Skin of body (tissue), 3 donors: ENCODE measurements at places on chromosomes 16 and 17.
A peak's percentile ranks its signal among the peaks of the same experiment; 100 is the strongest.

- no peak for DNase-seq
Observed at GRCh38 chr16:80166082-80166481, 374.7 kb upstream of the DYNLRB2 start.

DNA sequence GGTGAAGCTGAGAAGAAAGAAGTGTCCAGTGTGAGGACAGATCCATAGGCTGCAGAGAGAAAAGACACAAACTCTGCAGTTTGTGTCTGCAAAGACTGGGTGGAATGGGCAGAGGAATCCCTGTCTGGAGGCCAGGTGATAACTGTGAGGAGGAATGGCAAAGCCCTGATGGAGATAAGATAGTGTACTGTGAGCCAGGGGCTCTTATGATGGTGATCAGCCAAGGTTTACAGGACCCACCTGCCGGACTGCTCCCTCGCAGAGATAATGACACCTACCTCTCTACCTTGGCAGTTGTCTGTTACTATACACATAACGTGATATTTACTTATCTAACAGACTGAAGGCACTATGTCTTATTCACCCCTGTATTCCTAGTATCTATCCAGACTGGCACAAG lies 92.6 kb upstream of the ASIC2 start:
- no peak for DNase-seq

- no peak for DNase-seq
Observed at GRCh38 chr16:6059671-6060070, 962.1 kb upstream of the EEF2KMT start.

DNA sequence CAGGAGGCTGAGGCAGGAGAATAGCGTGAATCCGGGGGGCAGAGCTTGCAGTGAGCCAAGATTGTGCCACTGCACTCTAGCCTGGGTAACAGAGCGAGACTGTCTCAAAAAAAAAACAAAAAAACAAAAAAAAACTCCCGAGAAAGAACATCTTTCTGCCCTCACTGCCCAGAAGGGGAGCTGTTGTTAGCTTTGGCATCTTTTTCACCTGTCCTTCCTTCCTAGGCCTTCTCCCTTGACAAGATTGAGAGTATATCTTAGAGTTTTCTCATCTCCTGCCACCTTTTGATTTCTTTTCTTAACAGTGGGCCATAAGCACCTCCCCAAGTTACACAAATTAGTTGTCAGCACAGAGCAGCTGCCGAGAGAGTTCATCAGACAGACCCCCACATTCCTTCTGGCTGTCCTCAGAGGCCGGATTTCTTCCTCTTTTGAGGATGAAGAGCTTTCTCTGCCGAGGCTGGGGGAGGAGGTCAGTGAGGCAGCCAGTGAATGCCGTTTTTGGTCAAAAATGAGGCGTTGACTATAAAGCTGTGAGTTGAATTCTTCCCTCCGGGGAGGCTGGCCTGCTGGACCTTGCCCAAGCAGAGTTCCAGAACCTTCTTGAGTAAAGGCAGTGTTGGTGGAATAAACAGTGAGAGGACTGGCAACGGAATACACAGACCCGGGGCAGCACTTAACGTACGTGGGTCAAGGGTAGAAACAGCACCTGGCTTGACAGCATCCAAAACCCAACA lies 127.0 kb downstream of the ABCC6 start:
- no peak for DNase-seq

DNA sequence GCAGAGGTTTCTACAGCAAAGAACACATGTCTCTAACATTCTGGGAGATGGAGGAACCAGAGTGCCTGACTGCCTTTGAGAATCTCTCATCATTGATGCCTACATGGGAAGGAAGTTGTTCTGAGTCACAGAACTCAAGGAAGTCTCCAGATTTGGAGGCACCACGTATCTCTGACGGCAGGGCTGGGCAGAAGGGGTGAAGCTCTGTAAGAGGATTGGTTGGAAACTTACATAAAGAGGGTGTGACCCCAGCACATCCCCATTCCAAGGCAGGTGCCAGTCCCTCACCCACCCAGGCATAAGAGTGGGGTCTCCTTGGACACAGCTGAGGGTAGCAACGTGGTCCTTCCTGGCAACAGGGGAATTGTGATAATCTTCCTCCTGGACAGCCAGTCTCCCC lies 17.4 kb downstream of the TNFRSF13B start:
- no peak for DNase-seq

GRCh38 chr17:38868817-38869525 lies 887 bp upstream of the LASP1 start:
- DNase-seq = peak; percentile 87

DNA sequence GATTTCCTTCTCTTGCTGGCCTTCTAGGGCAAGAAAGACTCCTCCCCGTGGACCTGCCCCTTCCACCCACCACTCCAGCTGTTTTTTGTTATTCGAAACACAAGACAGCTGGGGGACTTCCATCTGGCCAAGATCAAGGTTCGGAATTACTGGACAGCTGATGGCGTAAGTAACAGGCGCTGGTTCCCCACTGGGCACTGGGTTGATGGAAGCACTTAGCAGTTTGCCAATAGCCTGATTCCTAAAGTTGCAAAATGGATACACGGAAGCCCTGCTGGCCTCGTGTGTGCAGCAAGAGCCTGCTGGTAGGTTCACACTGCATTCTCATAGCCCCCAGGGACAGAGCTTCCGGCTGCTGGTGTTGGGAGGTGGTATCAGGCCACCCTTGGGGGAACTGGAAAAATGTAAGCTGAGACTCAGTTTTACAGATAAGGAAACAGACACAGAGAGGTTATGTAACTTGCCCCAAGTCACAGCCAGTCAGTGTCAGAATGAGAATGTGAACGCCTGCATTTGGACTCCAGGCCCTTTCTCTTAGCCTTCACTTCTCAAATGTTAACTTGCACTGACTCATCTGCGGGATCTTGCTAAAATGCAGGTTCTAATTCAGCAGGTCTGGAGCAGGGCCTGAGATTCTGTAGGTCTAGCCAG lies 171.7 kb downstream of the KATNIP start:
- peak; percentile 36 for DNase-seq

- DNase-seq = no peak
Observed at GRCh38 chr16:26791169-26791568, 275.6 kb upstream of the C16orf82 start.

DNA sequence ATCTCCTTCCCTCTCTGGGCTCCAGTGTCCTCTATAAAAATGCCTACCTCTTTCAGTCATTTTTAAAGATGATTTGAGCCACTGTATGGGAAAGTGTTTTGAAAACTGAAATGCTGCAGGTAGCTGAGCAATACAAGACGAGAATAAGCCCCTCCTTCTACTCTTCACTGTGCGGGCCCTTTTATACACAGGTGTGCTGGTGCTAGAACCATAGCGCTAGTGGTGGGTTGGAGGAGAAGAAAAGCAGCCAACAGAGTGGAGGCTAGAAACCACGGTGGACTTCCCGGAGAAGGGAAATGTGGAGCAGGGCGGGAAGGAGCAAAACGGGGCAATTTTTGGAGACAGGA lies 58.2 kb upstream of the DLX4 start:
- DNase-seq = no peak

GRCh38 chr16:55078699-55079410 lies 148.2 kb downstream of the IRX5 start:
- DNase-seq = peak; percentile 90

GRCh38 chr16:84369938-84370627 lies 1.7 kb downstream of the ATP2C2 start:
- no peak for DNase-seq

DNA sequence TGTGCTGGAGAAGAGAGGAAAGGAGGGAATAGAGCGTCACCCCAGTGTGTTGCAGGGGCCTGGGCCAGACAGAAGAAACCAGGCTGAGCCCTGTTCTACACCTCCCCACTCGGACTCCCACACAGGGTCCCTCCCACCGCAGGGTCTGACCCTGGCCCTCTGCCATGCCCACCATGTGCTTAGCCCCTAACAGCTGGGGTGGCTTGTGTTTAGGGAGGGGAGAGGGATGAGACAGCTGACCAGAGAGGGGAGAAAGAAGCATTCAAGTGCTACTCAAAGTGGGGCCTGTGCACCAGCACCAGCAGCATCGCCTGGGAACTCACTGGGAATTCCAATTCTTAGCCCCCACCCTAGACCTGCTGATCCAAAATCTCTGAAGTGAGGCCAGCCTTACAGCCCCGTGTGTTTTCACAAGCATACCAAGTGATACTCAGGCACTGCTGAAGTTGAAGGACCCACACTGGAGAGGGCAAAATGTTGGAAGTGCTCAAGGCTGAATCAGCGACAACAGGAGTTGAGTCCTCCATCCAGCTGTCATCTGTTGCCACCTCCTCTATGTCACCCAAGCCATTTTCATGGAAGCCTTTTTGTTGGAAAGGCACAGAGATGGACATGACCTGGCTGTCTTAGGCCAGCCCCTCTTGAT lies 47.0 kb downstream of the FZD2 start:
- DNase-seq = no peak

- DNase-seq = no peak
Observed at GRCh38 chr17:82227629-82228277, 1.1 kb upstream of the SLC16A3 start.

- no peak for DNase-seq
Observed at GRCh38 chr16:84704253-84704652, 4.5 kb downstream of the USP10 start.

DNA sequence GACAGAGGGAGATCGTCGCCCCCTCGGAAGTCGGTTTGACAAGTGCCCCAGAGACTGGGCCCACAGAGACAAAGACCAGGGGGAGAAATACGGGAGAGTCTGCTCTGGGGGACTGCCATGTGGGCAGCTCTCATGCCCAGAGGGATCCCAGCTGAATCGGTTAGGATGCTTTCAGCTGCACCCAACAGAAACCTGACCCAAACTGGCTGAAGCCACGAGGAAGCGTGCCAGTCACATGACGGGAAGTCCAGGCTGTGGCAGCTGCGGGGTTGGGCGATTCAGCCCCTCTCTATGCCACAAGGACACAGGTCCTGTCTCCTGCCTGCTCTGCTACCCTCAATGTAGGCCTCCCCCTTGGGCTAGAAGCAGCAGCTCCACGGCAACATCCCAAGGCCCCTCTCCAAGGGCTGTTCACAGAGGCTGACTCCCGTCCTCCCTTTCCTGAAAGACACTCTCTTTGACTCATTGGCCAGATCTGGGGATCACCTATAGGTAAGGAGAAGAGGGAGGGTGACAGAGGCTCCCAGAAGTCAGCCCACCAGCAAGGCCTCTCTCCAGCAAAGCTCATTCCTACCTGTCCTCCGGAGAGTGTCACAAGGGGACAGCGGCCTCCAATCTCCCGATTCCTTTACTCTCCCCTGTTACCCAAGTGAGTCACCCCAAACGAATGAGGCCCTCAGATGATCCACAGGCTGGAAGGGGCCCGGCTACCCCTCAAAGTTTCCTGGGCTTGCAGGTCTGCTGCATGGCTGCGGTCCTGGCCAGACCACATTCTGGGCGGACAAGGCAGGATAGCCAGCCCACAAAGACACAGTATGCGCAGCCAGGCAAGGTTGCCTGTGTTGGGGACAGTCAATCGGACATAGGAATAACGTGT lies 75.8 kb downstream of the RBFOX3 start:
- DNase-seq = no peak

DNA sequence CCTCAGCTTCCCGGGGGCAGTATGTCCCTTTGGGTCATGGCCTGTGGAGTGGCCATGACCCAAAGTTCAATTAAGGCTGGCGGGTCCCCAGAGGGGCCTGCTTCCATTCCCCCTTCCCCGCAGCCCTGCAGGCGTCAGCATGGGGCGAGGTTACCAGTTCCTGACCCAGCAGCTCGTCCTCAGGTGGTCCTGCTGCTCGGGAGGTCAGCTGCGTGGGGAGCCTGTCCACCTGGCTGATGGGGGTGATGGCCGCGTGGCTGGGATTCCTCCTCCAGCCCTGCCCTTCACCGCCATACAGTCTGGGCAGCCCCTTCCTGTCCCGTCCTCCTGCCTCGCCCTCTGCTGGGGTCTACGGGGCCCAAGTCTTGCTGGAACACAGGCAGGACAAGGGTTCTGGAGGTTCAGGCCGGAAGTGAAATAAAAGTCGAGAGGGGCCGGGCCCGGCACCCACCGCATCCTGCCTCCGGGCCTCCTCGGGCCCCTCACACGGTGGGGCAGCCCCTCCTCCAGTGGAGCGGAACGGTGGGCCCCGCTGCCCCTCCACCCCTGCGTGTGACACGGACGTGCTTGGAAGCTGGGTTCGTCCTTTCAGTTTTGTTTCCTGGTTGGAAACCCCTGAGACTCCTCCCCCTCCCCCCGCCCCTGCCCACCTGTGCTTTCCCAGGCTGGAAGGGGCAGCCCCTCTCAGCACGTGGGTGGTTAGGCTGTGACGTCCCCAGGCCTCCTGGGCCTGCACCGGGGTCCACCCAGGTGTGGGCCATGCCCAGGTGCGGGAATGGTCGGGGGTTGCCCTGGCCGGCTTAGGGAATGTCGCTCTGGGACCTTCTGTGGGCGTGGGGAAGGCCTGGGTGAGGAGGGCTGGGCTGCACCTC lies 6.8 kb downstream of the UBALD2 start:
- DNase-seq = no peak

DNA sequence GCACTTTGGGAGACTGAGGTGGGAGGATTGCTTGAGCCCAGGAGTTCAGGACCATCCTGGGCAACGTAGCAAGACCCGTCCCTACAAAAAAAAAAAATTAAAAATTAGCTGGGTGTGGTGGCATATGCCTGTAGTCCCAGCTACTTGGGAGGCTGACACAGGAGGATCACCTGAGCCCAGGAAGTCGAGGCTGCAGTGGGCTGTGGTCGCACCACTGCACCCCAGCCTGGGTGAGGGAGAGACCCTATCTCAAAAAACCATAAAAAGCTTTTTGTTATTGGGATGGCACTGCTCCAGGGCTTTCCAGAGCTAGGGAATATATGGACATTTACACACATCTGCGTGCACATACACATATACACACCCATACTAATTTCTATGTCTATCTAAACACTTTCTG lies 8.1 kb upstream of the ARMC5 start:
- no peak for DNase-seq

DNA sequence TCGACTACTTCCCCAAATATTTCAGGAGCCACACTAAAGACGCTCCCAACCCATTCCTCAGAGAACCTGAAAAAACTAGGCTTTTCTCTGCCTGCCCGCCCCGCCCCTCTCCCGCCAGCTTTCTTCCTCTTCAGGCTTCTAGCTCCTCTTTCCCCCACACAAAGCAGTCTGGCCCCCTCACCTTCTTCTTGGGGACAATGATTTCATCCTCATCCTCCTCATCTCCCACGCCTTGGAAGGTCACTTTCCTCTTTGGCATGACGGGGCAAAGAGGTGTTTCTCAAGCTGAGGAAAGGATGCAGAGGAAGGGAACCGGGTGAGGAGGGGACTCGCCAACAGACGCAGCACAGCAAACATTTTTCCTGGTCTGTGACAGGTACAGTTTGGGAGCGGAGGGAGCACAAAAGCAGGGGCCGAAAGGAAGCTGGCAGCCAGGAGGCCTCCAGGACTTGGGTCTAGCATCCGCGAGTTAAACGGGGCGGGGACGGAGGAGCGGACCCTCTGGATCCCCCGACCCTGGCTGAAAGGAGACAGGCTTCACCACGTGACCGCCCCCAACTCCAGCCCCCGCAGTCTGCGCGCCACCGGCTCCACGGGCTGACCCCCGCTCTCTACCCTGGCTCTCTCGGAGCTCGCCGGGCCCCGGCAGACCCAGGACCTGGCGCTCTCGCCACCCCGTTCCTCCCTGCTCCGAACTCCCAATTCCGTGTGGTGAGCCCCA lies 525 bp downstream of the CD2BP2 start:
- DNase-seq = no peak

GRCh38 chr16:78549366-78549765 lies 449.9 kb downstream of the WWOX start:
- no peak for DNase-seq

- no peak for DNase-seq
Observed at GRCh38 chr17:42284566-42284965, 3.7 kb upstream of the STAT5A start.
